ENCODE measurements at places on chromosomes 11 and 22.

DNA sequence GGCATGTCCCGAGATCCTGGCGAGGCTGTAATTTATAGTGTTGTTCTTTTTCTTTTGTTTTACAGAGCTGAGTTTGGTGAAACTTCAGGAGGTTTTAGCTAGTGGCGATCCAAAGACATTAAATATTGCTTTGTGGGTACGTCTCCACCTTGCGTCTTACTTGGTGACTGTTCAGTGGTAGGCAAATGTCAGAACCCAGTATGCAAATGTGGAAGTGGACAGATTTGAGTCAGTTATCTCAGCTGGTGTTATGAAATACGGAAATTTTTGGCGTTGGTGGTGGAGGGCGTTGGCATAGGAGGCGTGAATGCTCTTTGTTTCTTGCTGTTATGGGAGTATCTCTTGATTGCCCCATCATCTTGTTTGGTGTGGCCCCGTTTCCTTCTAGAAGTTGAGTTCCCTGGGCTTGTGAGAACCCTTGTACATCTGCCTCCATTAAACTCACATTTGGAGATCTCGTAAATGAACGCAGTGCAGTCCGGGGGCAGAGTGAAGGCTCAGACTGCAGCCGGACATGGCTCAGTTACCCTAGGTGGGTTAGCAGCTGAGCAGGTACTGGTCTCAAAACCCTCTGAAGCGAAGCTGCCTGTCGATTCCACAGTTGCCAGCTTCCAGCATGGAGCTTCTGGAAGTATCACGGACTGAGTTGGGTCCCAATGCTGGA, 39.9 kb downstream of the PTPRJ start:
- peak; percentile 76 for DNase-seq

DNA sequence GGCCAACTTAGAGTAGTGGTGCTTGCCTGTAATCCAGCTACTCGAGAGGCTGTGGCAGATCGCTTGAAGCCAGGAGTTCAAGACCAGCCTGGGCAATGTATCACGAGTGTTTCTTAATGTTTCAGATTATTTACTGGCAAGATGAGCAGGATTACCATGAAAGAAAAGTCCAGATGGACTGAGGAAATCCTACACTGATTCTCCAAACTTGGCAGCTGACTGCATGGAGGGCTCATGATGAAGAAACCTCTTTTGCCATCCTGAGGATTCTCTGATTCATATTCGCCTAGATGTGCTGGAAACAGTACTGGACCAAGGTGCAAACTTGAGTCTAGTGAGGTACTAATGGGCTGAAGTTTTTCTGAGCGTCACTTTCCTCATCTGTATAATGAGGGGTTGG, 2.8 kb upstream of the SIDT2 start:
- DNase-seq = no peak

DNA sequence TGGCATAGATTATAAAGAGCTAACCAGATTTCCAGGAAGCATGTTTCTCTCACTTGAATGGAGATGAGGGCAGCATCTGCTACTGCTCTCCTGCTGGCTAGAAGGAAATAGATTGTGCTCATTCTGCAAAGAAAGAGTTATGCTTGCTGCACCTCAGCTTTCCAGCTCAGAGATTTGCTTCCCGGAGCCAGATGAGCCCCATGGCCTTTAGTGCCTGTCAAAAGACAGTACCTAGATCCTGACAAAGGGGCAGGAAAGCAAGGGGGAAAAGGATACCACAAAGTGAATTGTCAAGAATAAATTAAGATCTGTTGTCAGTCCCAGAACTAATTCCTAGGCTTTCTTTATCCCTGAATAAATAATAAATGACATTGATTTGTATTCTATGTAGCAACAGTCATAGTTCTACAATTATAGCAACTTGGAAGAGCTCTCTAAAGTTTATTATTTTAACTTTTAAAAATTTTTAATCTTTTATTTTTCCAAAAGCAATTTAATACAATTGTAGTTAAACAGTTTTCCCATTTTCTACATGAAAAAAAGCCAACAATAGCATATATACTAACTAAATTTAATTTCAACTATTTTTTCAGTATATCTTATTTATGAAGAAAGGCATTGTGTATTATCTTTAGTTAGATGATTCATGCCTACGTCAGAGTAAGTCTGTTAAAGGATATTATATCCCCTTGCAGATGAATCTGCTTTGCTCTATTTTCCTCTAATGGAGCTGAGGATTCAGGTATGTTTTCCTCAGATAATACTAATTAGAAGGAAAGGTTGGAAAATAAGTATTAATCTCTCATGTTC, 306.1 kb upstream of the DDI1 start:
- no peak for DNase-seq

DNA sequence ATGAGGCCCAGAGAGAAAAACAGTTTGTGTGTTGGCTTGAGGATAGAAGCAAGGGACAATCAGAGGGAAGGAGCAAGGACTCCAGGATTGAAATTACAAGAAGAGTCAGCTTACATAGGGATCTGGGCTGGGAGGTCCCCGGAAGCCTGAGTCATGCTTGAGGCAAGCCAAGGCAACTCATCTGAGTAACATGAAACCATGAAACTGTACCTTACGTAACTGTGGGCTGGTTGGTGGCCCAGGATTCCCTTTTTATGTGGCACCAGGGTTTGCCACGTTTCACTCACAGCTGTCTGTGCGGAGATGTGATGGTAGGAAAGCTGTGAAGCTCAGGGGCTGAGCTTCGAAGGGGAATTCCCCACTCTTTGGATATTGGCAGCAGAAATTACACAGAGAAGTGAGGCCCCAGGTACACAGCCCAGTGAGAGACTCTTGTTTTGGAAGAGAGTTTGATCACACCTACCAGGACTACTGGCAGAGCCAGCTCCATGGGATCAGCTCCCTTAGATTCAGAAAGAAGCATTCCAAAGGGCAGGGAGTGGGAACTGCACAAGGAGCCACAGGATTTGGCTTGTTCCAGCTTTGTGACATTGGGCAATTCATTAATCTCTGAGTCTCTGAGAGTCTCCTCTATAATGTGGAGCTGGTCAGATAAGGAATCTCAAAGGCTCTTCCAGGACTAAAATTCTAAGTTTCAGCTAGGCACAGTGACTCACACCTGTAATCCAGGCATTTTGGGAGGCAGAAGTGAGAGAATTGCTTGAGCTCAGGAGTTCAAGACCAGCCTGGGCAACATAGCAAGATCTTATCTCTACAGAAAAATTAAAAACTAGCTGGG, 7.8 kb downstream of the SLC5A1 start:
- peak; percentile 80 for DNase-seq

DNA sequence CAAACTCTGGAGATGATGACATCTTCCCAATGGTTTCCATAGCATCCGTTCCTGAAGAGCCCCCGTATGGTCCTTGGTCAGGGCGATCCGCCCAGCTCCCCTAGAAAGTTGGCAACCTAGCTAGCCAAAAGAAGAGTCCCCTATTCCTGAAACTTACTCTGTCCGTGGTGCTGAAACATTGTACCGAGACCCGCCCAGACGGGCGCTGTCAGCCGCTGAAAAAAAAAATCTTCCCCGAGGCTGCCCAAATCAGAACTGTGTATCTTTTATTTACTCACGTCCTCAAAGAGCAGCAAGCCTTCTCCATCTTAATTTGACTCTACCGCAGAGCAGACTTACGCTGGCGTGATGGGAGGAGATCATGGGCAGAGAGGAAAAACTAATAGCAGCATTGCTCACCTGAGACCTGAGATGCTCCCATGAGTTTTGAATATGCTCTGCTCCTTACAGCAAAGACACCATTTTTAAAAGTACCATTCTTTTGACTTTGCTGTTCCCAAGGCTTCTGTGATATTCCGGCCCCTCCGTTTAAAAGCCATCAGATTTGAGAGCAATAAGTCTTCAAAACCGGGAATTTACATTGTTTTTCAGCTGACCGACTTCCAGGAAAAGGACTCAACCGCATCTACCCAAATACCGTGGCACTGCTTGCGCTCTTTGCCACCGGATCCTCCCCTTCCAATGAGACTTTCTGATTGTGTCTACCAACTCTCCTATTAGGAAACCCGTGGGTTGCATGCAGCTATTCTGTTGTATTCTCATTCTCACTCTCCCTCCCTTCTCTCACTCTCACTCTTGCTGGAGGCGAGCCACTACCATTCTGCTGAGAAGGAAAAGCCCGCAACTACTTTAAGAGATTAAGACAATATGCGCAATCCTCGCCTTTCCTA, at the start of gene SLC17A6:
SLC17A6 (plus strand) TSS at position 786 of the 890 bp plus-strand sequence. CDS start 153 bp downstream, outside the sequence.
- DNase-seq = no peak

GRCh38 chr11:66183494-66184048, 84.9 kb upstream of the RAB1B start:
- DNase-seq = peak; percentile 60

GRCh38 chr22:23769321-23769965, 1.7 kb upstream of the CHCHD10 start:
- no peak for DNase-seq

DNA sequence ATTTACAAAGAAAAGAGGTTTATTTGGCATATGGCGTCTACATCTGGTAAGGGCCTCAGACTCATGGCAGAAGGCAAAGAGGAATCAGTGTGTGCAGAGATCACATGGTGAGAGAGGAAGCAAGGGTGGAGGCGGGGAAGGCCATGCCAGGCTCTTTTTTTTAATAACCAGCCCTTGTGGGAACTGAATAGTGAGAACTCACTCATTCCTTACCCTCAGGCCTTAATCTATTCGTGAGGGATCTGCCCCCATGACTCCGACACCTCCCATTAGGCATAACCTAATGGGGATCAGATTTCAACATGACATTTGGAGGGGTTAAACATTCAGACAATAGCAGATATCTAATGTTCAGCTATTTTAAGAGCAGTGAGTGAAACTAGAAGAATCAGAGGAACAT, 55.7 kb downstream of the ATM start:
- DNase-seq = no peak

GRCh38 chr11:103737747-103738146, 298.7 kb upstream of the DDI1 start:
- DNase-seq = no peak

GRCh38 chr11:44915621-44916020, 35.1 kb downstream of the TP53I11 start:
- peak; percentile 32 for DNase-seq

- DNase-seq = no peak
Measured at GRCh38 chr22:24588757-24589481, 4.0 kb downstream of the LRRC75B start.

DNA sequence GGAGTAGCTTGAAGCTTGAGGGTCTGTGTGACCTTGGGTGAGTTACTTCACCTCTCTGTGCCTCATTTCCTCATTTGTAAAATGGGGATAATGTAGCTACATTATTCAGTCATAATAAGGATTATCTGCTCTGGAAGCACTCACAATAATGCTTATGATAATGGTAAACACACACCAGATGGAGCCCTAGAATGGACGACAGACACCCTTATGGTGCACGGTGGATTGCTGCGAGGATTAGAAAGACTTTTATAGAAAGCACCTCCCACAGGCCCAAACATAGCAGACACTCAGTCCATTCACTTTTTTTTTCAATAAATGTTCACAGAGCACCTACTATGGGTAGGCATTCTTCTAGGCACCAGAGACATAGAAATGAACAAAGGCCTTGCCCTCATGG, 53.8 kb downstream of the LARGE1 start:
- DNase-seq = no peak

GRCh38 chr11:36091256-36091811, 147.5 kb downstream of the LDLRAD3 start:
- no peak for DNase-seq

DNA sequence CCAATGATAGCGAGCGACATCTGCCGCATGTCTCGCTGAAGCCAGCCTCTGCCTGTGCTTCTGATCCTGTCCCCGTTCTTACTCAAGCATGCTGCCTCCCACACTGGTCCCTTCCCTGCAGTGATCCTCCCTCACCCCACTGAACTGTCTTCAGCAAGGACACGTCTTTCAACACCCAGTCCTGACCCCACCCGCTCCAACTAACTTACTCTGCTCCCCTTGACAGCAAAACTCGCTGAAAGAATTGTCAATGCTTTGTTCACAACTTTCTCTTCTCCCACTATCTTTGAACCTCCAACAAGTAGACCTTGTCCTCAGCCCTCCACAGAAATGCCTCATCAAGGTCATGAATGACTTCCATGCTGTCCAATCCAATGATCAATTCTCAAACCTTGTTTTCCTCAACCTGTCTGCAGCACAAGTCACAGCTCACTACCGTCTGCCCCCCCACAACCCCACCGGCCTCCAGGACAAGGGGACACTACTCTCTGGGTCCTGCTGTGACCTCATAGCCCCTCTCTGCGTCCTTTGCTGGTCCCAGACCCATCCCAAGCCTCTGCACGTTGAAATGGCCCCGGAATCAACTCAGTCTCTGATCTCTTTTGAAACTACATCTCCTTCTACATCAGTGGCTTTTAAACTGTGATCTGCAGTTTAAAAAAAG, 108.0 kb downstream of the MICAL3 start:
- no peak for DNase-seq

- DNase-seq = no peak
Measured at GRCh38 chr11:115886422-115886733, 382.2 kb upstream of the CADM1 start.

- DNase-seq = no peak
Measured at GRCh38 chr11:37124384-37124783, 526.3 kb upstream of the RAG2 start.

GRCh38 chr11:102729849-102730815, 5.4 kb upstream of the MMP8 start:
- no peak for DNase-seq

GRCh38 chr22:24973872-24974271, 21.4 kb downstream of the KIAA1671 start:
- no peak for DNase-seq

- DNase-seq = peak; percentile 21
Measured at GRCh38 chr11:62370743-62371440, 33.6 kb downstream of the ASRGL1 start.

- no peak for DNase-seq
Measured at GRCh38 chr11:126029805-126030204, 32.9 kb downstream of the CDON start.

- peak; percentile 59 for DNase-seq
Measured at GRCh38 chr22:46942799-46943785, 180.6 kb downstream of the TBC1D22A start.

DNA sequence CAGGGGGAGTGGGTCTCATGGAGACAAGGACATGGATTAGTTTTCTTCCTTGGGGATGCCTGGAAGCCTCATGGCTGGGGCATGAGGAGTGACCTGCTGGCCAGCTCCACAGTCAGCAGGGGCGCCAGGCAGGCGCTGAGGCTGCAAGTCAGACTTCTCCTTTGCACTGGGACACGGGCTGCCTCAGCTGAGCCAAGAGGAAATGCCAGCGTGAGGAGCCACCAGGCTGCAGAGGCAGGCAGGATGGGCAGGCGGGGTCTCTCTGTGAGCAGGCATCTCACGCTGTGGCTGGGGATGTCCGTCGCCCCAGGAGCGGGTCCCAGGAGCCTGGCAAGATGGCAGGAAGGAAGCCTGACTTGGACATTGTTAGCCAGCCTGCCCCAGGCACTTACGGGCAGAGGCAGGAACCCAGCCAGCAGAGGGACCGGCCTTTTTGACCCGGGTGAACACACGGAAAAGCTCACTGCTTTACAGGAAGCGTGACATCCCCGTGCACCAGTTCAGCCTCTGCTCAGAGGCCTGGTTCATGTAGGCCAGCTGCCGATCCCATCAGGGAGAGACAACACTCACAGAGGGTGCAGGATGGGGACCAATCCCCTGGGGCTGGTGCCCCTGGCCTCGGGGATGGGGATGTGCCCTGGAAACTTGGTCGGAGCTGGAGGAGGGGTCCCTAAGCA, 10.2 kb downstream of the GNB1L start:
- peak; percentile 40 for DNase-seq

GRCh38 chr11:113419454-113420003, 31.9 kb downstream of the ANKK1 start:
- no peak for DNase-seq

- no peak for DNase-seq
Measured at GRCh38 chr11:114209343-114209742, 86.9 kb upstream of the NNMT start.
